ENCODE measurements at places on chromosomes 3 and 15.

DNA sequence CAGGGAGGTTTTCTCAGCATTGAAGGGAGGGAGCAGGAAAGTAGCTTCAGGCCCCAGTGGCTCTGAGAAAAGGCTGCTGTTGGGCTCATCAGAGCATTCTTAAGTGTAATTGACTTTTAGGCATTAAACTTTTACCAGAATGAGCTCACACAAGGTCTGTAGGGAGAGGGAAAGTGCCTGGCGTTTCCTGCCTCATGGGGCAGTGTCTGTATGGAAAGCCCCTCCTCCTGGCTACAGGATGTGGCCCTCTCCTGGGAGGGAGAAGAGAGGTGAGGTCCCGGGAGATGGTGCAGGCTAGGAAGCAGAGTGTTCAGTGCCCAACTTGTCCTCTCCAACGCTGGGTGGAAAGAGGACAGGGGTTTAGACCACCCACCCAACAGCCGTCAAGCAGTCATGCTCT, 21.3 kb upstream of the SCN10A start:
- no peak for DNase-seq

DNA sequence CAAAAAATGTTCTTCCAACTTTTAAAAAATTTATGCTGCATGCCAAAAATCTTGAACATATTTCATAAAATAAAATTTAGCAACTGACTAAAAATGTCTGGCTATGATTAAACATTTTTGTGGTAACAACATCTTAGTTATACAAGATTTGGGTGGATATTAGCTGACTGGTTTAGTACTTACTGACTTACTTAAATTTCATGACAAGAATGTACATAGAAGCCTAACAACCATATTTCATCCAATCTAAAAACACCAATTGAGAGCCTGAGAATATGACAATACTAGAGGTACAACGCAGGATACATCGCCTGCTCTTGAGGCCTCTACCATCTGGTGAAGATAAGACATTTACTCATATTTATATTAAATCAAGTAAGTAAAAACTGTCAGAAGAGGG, 34.6 kb downstream of the GNB4 start:
- no peak for DNase-seq

- DNase-seq, result peak; percentile 39
Measured at GRCh38 chr3:124078953-124079911, 87.3 kb upstream of the ROPN1 start.

DNA sequence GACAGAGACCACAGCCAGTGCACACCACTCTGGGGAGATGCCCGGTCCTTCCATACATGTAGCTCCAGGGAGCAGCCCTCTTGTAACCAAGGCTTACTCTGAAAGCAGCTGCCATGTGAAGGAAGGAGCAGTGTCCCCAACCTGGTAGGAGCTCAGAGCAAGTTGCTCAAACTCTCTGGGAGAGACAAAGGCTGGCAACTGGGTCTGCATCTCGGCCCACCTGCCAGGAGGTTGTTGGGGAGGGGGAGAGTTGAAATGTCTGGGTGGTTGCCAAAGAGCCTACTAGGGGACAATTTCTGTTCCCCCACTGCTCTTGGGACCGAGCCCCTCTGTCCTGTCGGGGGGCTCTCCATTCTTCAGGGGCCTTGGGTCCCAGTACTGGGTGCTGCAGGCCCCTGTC, 309.9 kb downstream of the TLE3 start:
- DNase-seq, result no peak

DNA sequence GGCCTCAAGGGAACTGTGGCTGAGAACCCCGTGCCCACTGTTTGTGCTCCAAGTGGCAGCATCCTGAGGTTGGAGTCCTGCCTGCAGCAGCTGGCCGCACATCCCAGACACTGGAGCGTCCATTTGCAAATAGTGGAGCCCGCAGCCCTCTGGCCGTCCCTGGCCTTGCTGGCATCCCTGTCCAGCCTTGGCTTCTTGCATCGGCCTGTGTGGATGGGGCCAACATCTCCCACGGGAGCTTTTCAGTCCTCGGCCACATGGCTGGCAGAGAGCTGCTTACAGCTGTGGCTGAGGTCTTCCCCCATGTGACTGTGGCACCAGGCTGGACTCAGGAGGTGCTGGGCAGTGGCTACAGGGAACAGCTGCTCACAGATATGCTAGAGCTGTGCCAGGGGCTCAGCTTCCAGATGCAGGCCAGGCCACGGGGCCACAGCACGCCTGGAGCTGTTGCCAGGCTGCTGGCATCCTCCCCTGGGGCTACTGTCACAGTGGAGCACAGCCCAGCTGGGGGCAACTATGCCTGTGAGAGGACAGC, 71.2 kb downstream of the FAM43A start:
- no peak for DNase-seq

- no peak for DNase-seq
Measured at GRCh38 chr3:50122661-50123391, 32.3 kb upstream of the SEMA3F start.

DNA sequence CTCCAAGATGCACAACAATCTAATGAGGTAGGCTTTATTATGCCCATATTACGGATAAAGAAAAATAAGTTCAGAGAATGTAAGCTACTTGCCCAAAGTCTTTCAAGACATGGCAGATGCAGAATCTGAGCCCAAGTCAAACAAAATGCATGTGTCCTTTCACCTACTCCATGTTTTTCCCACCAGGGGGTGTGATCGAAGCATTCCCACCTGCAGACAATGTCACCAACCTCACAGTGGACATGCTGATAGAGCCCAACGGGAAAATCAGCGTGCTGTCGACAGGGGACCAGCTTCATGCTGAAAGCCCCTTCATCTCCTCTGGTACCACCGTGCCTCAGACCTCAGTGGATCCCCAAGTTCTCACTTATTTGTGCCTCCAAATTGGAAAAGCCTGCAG, 99.8 kb upstream of the C15orf61 start:
- DNase-seq, result no peak

DNA sequence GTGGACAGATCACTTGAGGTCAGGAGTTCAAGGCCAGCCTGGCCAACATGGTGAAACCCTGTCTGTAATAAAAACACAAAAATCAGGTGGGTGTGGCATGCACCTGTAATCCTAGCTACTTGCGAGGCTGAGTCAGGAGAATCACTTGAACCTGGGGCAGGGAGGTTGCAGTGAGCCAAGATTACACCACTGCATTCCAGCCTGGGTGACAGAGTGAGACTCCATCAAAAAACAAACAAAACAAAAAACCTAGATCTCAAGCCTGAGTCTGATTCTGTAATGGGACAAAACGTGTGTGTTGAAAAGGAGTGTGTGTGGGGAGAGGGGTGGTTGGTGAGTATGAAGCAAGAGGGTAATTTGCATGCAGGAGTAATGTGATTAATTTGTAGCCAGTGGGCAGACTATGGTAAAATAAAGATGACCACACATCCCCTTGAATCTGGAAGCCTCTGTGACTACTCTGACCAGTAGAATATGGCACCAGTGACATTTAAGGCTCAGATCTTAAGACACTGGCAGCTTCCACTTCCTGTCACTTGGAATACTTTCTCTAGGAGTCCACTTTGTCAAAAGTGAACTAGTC, 18.4 kb upstream of the OPA1 start:
- DNase-seq, result no peak

- DNase-seq, result no peak
Measured at GRCh38 chr3:50635066-50635465, 18.1 kb downstream of the MAPKAPK3 start.

DNA sequence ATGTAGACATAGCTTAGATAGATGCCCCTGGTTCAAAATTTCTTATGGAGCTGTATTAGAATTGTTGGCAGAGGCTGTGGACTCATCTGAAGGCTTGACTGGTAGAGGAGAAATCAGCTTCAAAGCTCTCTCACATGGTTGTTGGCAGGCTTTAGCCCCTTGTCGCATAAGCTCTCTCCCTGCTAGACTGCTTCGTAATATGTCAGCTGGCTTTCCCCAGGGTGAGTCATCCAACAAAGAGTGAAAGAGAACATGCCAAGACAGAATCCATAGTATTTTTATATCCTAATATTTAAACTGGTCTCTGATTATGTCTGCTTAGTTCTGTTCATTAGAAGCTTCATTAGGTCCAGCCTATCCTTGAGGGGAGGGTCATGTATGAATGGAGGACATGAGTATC, 427.4 kb upstream of the NAALADL2 start:
- DNase-seq, result no peak

DNA sequence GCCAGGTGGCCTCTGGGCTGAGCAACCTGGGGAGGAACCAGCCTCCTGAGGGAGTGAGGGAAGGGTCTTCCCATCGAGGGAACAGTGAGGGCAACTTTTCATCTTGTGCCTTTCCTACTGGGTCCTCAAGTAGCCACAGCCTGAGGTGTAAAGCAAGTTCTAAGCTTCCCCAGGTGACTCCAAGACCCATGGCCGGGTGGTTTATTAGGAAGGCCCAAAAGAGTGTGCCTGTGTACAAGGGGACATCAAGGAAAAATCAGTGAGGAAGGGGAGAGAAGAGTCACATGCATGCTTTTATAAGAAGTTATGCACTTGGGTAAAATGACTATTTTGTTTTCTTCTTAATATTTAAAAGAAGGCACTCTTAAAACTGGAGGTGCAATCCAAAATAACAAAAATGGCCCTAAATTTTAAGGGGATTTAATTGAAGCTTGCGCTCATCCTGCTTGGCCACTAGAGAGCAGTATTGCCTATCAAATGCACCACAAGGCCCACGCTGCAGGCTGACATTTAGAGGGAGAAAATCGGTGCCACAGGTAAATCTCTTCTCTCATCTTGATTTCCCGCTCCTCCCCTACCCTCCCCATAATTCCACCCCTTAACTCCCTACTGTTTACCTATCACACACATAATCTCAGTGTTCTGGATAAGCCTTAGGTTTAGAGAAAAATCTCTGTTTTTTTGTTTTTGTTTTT, 6.7 kb downstream of the NANOGP8 start:
- DNase-seq, result peak; percentile 48

DNA sequence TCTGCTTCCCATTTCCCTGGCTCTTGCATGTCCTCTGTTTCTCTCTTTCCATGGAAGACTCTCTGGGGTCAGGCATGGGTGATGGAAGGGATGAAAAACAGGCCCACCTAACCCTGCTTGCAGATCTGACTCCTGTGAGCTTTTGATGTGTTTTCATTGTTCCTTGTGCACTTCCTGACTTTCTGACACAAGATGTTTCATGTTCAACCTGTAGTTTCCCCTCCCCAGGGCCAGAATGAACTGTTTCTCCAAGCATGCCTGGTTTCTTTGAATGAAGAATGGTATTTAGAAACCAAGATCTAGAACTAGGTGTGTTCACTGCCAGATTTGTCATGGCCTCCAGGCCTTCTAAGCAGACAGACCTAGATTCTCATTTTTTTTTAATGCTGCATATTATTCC, 36.1 kb upstream of the CRTC3 start:
- no peak for DNase-seq

- no peak for DNase-seq
Measured at GRCh38 chr3:149983628-149984027, 12.9 kb upstream of the PFN2 start.

DNA sequence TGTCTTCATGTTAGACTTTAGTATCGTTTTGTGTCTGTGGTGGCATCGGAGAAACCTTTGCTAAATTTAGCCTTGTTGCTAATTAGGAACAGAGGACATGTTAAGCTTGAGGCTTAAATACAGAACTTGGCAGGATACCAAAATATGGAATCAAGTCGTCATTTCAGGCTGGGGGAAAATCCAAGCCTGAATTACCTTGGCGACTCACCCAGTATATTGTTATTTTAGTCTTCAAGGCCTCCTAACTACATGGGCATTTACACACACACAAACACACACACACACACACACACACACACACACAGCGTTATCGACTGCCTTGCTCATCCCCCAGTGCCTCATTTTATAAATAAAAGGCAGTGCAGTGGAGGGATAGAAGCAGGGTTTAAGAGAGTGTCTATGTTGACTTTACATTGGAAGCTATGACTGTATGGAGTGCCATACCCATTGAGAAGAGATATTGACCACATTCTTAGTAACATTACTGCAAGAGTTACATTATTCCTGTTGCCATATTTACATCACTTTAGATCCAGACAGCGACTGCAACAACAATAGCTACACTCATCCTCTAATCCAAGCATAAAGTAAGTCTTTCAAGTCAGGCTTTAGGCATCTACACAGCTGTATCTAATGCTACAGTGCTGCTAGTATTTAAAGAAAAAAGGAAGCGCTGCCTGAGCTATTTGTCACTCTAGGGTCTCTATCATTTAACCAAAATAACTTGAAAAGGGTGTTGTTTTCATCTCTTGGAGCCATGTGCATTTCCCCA, 210.8 kb upstream of the SEMA6D start:
- DNase-seq, result no peak

- peak; percentile 41 for DNase-seq
Measured at GRCh38 chr15:82999905-83000671, 11.4 kb downstream of the C15orf40 start.

Measured in left kidney (tissue), 8 donors.